Calu3 (cell line): ENCODE measurements at places on chromosomes 6 and 20. TPM values are rescaled to one million over a fixed set of nuclear protein-coding genes. Genes with fewer than 3 reads are reported as not detected.
A peak's percentile ranks its signal among the peaks of the same experiment; 100 is the strongest.

DNA sequence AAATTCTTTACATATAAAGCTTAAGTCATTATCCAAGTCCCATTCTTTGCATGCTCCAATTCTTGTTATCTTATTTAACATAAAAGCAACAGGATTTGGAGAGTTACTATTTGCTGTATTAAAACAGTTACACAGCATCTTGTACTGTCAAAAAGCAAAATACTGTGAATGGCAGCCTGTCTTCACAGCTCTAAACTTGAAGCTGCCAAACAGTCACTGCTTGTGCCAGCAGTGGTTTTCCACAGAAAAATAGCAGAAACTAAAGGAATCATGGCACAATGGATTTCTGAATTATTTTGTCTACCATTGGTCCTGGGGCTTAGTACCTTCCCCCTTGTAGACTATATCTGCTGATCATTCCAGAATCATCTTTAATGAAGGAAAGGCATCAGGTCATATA, 107.5 kb downstream of the SESN1 start:
- H3K27ac ChIP-seq = no peak overlapping the region
- H3K4me1 ChIP-seq = peaks cover 23% of the 10 kb centered on the region
- H3K36me3 ChIP-seq = no peaks in the 10 kb centered on the region

- H3K27ac ChIP-seq = no peak overlapping the region
- no peak for DNase-seq
Measured at GRCh38 chr20:5261763-5262162, 55.0 kb downstream of the PROKR2 start.

DNA sequence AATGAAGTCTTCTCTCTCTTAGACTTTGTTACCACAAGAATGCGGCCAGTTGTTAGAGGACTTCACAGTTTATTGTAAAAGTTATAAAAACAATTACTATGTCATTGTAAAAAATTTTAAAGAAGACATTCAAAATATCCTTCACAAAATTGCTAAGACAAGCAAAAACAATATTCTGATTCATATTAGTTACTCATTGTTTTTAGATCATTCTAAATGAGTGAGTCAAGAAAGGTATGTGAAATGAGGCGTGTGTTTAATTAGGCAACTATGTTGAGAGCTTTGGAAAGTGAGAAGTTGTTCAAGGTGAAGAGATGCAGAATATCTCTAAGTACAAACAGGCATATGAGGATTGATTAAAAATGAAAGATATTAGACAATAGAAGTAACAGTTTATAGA, 875.3 kb downstream of the EYS start:
- DNase-seq = no peak
- no peaks in the 10 kb centered on the region for H3K4me1 ChIP-seq
- no peak overlapping the region for H3K4me3 ChIP-seq
- no peak overlapping the region for H3K27ac ChIP-seq
- no peaks in the 10 kb centered on the region for H3K36me3 ChIP-seq
- no peaks in the 10 kb centered on the region for H3K27me3 ChIP-seq

DNA sequence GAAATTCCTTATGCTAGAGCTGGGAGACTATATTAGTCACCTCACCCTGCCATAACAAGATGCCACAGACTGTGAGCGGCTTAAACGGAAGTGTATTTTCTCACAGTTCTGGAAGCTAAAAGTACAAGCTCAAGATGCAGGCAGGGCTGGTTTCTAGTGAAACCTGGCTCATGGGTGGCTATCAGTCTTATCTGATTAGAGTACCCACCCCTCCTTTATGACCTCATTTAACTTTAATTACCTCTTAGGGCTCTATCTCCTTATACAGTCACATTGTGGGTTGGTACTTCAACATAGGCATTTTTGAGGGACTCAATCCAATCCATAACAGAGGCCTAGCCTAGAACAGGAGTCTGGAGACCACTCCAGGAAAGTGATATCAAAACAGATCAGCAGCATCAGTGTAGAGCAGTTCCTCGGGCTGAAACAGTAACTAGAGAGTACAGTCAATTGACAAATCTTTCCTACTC, 2.3 kb upstream of the SNRNP48 start:
- H3K4me3 ChIP-seq = no peak overlapping the region
- DNase-seq = no peak
- peaks cover 41% of the 10 kb centered on the region for H3K4me1 ChIP-seq
- H3K27ac ChIP-seq = no peak overlapping the region
- peaks cover 22% of the 10 kb centered on the region for H3K36me3 ChIP-seq

GRCh38 chr6:21732731-21733130, 139.2 kb downstream of the SOX4 start:
- no peaks in the 10 kb centered on the region for H3K27me3 ChIP-seq
- H3K27ac ChIP-seq = peak overlapping the region; percentile 22
- H3K4me1 ChIP-seq = peaks cover 58% of the 10 kb centered on the region
- H3K4me3 ChIP-seq = peak overlapping the region; percentile 13
- peaks cover 5% of the 10 kb centered on the region for H3K36me3 ChIP-seq

- H3K4me3 ChIP-seq = no peak overlapping the region
- no peak for DNase-seq
- H3K4me1 ChIP-seq = peaks cover 7% of the 10 kb centered on the region
- no peaks in the 10 kb centered on the region for H3K36me3 ChIP-seq
- H3K27ac ChIP-seq = no peak overlapping the region
Measured at GRCh38 chr6:79878142-79878748, 69.1 kb downstream of the ELOVL4 start.

DNA sequence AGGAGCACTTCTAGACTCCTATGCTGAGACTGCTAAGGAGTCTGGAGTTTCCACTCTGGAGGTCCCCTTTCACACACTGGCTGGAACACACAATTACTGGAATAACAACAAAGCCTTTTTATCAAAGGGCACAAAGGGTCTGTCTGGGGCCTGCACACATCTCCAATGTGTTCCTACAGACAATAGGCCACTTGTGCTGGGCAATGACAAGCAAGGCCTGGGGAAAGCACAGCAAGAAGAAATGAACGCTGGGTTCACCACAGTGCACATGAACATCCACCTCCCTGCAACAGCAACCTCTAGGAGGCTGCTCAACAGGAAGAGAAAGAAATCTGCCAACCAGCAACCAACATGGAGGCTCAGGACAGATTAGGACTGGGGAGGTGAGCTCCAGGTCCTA, 43.9 kb downstream of the TRPC4AP start:
- peaks cover 56% of the 10 kb centered on the region for H3K36me3 ChIP-seq
- H3K27me3 ChIP-seq = no peaks in the 10 kb centered on the region
- DNase-seq = no peak
- H3K4me3 ChIP-seq = no peak overlapping the region

The FAM229B gene
- 13.0 TPM in 2 replicates for total RNA-seq

DNA sequence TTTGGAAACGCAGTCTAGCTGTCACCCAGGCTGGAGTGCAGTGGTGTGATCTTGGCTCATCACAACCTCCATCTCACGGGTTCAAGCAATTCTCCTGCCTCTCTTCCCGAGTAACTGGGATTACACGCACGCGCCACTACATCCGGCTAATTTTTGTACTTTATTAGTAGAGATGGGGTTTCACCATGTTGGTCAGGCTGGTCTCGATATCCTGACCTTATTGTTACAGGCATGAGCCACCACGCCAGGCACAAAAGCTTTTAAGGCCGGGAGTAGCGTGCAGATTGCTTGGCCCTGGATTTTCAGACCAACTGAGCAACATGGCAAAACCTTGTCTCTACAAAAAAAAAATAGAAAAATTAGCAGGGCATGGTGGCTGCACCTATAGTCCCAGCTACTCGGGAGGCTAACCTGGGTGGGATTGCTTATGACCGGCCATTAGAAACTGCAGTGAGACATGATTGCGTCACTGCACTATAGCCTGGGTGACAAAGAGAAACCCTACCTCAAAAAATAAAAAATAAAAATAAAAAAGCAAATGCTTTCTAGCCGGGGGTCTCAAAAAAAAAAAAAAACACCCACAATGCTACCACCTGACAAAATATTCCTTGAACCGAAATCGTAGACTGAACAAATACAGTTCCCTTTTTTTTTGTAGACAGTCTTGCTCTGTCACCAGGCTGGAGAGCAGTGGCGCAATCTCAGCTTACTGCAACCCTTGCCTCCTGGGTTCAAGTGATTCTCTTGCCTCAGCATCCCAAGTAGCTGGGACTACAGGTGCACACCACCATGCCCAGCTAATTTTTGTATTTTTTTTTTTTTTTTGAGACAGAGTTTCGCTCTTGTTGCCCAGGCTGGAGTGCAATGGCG, 15.0 kb downstream of the RBM39 start:
- peak overlapping the region; percentile 47 for H3K27ac ChIP-seq
- H3K36me3 ChIP-seq = peaks cover 96% of the 10 kb centered on the region
- H3K4me3 ChIP-seq = no peak overlapping the region
- H3K27me3 ChIP-seq = no peaks in the 10 kb centered on the region
- peaks cover 7% of the 10 kb centered on the region for H3K4me1 ChIP-seq

- H3K27ac ChIP-seq = peak overlapping the region; percentile 86
- H3K27me3 ChIP-seq = no peaks in the 10 kb centered on the region
- peak overlapping the region; percentile 26 for H3K4me3 ChIP-seq
- DNase-seq = peak; percentile 41
- H3K4me1 ChIP-seq = peaks cover 57% of the 10 kb centered on the region
- peaks cover 7% of the 10 kb centered on the region for H3K36me3 ChIP-seq
Measured at GRCh38 chr6:46983007-46983411, 59.1 kb downstream of the ADGRF1 start.

- DNase-seq = no peak
- H3K27me3 ChIP-seq = peaks cover 15% of the 10 kb centered on the region
- H3K4me3 ChIP-seq = no peak overlapping the region
Measured at GRCh38 chr20:57891014-57891413, 181.2 kb upstream of the PMEPA1 start.

GRCh38 chr6:41547799-41548097, 1.6 kb downstream of the FOXP4 start:
- H3K4me1 ChIP-seq = peaks cover 11% of the 10 kb centered on the region
- peak overlapping the region; percentile 81 for H3K4me3 ChIP-seq
- DNase-seq = no peak
- no peak overlapping the region for H3K27ac ChIP-seq
- H3K27me3 ChIP-seq = no peaks in the 10 kb centered on the region

DNA sequence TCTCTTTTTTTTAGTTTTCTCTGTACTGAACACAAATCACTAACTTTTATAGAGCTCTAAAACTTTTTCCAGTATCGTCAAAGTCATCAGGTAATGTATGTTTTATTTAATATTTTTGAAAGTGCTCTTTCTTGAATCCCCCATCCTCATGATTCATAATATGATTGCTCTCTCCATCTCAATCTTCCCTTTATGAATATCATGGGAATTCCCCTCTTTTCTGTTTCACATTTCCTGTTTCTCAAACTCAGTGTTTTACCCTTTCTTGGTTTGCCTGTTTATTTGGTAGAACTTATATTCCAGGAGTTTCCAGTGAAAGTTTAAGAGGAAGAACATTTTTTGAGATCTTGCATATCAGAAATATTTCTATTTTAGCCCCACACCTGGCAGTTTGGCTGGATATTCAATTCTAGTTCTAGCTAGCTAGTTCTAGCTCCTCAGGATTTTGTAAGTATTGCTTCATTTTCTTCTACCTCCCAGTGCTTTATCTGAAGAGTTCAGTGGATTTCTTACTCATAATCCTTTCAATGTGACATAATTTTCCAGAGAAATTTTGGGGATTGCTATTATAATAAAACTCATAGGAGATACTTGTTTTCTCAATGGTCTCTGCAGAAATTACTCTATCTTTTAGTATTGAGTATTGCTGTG, 6.1 kb upstream of the C6orf58 start:
- peaks cover 32% of the 10 kb centered on the region for H3K4me1 ChIP-seq
- H3K27me3 ChIP-seq = no peaks in the 10 kb centered on the region
- no peaks in the 10 kb centered on the region for H3K36me3 ChIP-seq
- peak overlapping the region; percentile 8 for H3K4me3 ChIP-seq

GRCh38 chr20:6037082-6037481, 16.8 kb downstream of the LRRN4 start:
- no peaks in the 10 kb centered on the region for H3K36me3 ChIP-seq
- H3K27me3 ChIP-seq = no peaks in the 10 kb centered on the region
- H3K4me3 ChIP-seq = no peak overlapping the region
- H3K27ac ChIP-seq = no peak overlapping the region
- DNase-seq = no peak
- no peaks in the 10 kb centered on the region for H3K4me1 ChIP-seq

DNA sequence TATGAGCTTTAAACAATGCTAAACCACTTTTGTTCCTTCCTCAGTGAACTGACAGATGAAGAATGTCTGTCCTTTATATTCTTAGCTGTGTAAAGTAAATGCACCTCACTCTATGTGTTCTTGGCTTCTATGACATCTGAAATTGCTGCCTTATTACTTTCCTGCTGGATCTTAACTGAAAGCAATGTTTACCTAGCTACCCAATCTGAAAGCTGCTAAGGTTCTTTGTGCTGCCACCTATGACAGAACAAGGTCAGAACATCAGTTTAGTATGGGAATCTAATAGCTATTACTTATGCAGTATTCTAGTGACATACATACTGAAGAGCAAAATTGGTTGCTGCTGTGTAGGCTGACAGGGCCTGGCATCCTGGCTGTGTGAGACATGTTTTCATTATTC, 444.1 kb downstream of the KHDRBS2 start:
- H3K27ac ChIP-seq = no peak overlapping the region
- DNase-seq = no peak
- H3K4me1 ChIP-seq = no peaks in the 10 kb centered on the region
- no peak overlapping the region for H3K4me3 ChIP-seq

GRCh38 chr6:14190191-14190928, 72.8 kb downstream of the CD83 start:
- no peak for DNase-seq
- H3K36me3 ChIP-seq = no peaks in the 10 kb centered on the region
- no peak overlapping the region for H3K27ac ChIP-seq
- H3K4me3 ChIP-seq = no peak overlapping the region
- peaks cover 17% of the 10 kb centered on the region for H3K27me3 ChIP-seq
- no peaks in the 10 kb centered on the region for H3K4me1 ChIP-seq

The COX7A2 gene
- 441 and 459 TPM in 2 replicates for total RNA-seq

GRCh38 chr6:52815167-52816092, 11.8 kb upstream of the GSTA1 start:
- no peak overlapping the region for H3K27ac ChIP-seq
- peaks cover 45% of the 10 kb centered on the region for H3K27me3 ChIP-seq
- no peaks in the 10 kb centered on the region for H3K4me1 ChIP-seq
- peak; percentile 61 for DNase-seq
- no peak overlapping the region for H3K4me3 ChIP-seq
- no peaks in the 10 kb centered on the region for H3K36me3 ChIP-seq

DNA sequence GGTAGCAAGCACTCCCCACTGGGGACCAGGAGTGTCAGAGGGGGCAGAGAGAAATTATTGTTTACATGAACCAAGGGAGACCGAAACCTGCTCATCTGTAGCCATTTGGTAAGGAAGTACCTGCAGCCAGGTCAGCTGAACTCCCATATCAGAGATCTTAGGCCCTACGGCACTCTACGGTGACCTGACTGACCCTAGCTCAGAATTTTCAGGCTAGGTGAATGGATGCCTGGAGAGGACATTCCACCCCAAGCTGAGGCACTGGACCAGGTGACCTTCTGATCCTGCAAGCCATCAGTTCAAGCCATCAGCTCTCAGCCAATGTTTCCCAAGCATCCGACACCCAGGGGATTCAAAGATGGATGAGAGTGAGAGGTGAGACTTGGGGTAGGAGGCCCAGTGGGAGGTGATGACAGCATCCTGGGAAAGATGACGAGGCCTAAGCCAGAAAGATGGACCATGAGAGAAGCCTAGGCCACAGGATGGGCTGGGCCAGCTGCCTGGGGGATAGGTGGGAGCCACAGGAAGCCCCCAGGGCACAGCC, 2.8 kb downstream of the ANGPT4 start:
- H3K27ac ChIP-seq = no peak overlapping the region
- H3K36me3 ChIP-seq = no peaks in the 10 kb centered on the region
- no peak overlapping the region for H3K4me3 ChIP-seq
- H3K4me1 ChIP-seq = no peaks in the 10 kb centered on the region

The PAK5 gene
- 0.07 TPM in 1 of 2 replicates, not detected in the other for total RNA-seq
